ENCODE measurements at places on chromosomes 5 and 9.

- DNase-seq = no peak
Measured at GRCh38 chr5:150356575-150357294, 762 bp upstream of the TCOF1 start.

- no peak for DNase-seq
Measured at GRCh38 chr9:131049829-131050715, 41.1 kb downstream of the LAMC3 start.

- no peak for DNase-seq
Measured at GRCh38 chr9:69199769-69200470, 25.8 kb downstream of the TJP2 start.

- no peak for DNase-seq
Measured at GRCh38 chr9:75369989-75370388, 281.7 kb downstream of the OSTF1 start.

DNA sequence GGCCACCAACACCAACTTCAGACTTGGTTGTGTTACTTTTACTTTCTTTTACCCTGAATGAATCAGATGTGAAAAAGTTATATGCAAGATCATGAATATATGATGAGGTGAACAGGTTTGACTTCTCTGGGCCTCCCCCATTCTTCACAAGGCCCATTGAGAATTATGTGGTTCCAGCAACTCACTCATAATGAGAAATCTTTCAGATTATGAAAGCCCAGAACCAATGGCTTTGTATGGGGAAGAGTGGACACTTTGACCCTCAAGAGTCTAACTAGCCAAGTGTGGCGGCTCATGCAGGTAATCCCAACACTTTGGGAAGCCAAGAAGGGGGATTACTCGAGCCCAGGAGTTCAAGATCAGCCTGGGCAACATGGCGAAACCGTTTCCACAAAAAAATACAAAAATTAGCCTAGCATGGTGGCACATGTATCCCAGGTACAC, 16.1 kb upstream of the LNPEP start:
- no peak for DNase-seq

GRCh38 chr5:34529581-34530331, 126.4 kb upstream of the RAI14 start:
- DNase-seq = no peak

DNA sequence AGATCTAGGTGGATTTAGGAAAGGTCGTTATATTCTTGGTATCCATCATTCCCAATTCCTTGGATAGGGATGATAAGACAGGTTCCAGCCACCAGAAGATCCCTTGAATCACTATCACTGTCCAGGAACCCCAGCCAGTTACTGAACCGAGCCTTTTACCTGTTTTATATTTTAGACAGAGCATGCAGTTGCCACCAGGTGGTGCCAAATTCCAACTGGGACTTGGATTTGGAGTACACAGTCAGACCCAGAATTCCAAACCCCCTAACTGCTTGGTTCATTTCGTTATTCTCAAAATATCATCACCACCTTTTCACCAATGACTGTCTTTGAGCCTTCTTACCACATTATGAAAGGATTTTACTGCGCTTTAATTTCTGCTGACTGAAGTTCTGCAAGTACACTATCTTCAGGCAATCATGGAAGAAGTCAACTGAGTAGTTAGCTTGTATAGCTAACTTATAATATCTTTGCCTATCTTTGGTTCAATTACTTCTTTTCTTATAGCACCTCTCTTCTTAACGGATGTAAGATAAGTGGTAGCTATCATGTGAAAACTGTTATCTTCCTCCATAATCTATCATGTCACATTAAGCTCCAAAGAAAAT, 191.8 kb downstream of the PRR16 start:
- DNase-seq = peak; percentile 49

DNA sequence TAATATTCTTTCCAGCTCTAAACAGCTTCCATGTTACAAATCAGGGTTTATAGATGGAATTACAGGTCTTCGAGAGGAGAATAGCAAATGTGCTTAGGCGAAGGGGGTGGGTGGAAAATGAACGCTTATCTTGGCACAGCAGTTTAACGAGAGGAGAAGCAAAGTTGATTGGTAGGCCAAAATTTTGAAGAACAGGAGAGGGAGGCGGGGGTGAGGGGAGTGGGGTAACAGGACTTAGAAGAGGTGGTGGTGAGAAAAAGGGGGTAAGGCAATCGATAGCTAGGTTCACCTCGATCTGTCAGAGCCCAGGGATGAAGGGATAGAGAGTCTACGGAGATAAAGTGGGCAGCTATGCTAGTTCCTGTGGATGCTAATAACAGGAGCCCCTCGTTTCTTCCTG, 764 bp downstream of the ANKRA2 start:
- no peak for DNase-seq

- no peak for DNase-seq
Measured at GRCh38 chr9:76322810-76323209, 71.4 kb downstream of the RFK start.

- DNase-seq = peak; percentile 51
Measured at GRCh38 chr5:149265597-149265996, 6.1 kb upstream of the AFAP1L1 start.

- no peak for DNase-seq
Measured at GRCh38 chr5:107203243-107203642, 467.5 kb downstream of the EFNA5 start.

DNA sequence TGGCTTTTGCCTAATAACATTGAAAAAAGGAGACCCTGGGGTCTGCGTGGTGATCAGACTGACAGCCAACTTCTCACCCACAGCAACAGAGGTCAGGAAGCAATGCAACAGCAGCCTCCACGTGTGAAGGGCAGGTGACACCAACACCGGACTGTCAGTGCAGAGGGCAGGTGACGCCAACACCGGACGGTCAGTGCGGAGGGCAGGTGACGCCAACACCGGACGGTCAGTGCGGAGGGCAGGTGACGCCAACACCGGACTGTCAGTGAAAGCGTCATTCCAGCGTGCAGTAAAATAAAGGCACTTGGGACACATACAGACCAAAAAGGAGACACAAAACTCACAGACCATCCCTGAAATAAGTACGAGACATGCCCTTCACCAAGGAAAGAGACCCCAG, 37.2 kb upstream of the CEP72 start:
- DNase-seq = no peak

- no peak for DNase-seq
Measured at GRCh38 chr5:117623042-117623805, 1048.6 kb upstream of the SEMA6A start.

GRCh38 chr9:95952471-95952870, 77.0 kb downstream of the ERCC6L2 start:
- no peak for DNase-seq

GRCh38 chr9:61671276-61671973, 481.6 kb downstream of the SPATA31A7 start:
- peak; percentile 1 for DNase-seq

- no peak for DNase-seq
Measured at GRCh38 chr5:136103118-136103517, 29.5 kb upstream of the SMAD5 start.

DNA sequence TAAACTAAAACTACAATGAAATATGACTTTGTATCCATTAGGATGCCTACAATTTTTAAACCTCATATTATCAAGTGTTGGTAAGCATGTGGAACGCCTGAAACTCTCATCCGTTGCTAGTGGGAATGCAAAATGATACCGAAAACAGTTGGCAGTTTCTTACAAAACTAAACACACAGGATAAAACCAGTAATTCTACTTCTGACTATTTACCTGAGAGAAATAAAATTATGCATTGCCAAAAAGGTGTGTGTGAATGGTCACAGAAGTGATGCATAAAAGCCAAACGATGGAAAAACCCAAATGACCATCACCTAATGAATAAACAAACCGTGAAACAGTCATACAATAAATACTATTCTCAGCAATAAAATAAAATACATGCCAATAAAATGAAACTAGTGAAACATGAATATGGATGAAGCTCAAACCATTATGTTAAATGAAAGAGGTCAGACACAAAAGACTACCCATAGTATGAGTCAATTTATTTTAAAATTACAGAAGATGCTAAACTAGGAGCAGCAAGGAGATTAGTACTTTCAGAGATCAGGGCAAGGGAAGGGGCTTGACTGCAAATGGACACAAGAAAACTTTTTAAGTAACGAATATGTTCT, 13.4 kb downstream of the AUH start:
- no peak for DNase-seq

DNA sequence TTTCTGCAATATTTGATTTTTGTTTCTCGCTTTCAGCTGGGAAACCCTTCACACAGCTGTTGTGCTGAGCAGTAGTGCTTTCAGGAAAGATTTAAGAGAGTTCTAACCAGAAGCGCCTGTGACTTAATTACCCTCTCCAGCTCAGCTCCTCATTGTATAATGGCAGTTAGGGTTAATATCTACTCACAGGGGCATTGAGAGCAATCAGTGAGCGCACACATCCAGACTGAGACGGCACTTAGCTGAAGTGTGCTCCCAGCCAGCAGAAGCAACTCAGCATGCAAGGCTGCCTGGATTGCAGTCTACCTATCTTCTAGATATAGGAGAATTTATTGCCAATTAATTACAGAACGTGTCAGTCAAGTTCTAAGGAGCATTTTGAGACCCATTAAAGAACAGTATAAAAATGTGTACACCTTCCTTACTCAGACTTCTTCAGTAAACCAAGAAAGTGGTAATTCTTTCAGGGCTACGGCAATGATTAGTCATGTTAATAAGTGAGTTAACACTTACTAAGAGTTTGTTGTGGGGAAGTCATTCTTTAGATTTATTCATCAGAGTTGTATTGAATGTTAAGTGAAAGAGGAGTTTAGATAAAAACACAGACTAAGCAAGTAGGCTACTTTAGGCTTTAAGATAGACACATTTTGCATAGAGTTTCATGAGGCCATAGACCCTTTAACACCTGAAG, 111.7 kb upstream of the PCAT7 start:
- DNase-seq = no peak

DNA sequence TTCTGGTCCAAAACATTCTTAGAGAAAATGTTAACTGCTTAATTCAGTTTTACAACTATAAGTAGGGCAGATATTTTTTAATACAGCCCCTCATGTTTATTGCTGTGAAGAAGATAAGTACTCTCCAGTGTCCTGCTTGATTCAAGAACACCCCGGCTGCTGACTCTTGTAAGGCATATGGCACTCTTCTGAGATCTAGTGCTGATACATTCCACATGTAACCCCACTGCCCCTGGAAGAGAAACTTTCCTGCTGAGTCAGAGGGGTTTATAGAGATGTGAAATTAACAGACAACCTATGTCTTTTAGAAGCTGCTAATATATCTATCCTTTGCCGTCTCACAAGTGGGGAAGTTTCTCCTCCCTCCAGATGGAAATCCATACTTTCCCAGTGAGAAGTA, 1.0 kb upstream of the MINAR2 start:
- no peak for DNase-seq

DNA sequence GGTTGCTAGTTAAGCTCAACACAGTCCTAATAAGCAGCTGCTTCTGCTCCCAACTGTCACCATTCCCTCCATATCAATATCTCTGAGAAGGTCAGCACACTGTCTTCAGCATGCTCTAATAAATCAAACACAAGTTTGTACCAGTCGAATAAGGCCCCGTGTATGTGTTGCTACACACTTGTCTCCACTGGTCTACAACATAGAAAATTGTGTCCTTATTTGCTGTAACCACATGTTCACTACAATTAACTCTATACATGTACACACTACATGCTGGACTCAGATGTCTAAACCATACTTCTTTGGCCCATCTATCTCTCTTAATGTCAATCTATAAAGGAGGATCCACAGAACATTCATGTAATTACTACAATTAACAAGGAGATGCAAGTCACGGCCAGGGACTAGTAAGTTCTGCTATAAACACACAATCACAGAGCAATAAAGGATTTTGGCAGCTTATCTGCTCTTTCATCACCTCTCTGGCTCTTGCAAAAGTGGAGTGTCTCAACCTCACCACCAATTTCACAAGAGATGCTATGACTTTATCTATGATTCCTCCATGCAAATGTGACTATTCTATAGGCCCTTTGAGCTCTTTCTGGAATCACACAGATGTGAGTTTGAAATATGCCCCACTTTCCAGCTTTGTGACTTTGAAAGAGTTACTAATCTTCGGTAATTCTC, 143.9 kb downstream of the SEMA5A start:
- no peak for DNase-seq

DNA sequence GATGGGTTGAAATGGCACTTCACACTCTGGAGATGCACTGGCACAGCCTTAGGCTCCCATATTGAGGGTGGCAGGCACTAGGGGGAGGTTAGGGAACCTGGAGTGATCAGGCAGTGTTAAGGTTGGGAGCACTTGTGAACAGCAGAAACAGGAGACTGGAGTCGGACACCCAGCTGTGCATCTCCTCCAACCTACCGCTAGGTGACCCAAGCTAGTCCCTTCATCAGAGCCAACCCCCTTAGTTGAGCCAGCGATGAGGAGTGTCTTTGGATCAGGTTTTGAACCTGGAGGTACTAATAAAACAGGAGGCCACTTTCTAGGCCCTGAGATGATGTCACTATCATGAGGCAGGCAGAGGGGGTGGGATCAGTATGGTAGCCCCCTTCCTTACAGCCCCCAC, 1.7 kb downstream of the ACTL7B start:
- no peak for DNase-seq

DNA sequence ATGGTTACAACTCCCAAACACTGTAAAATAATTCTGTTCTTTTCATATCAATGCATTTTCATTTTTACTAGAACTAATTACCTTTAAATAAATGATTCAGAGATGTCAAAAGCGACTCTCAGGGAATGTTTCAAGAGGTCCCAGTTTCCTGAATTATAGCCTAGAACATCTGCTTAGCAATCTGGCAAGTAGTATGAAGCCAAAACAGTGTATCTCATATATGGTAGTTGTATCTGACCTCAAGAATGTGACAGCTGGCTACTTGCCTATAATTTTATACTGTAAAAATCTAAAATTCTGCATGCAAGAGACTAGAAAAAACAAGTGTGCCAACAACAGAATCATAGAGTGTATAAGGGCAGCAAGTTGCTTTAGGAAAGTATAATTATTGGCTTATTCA, 187.7 kb upstream of the POU5F2 start:
- DNase-seq = no peak

GRCh38 chr5:34735491-34736426, 79.6 kb downstream of the RAI14 start:
- no peak for DNase-seq

- no peak for DNase-seq
Measured at GRCh38 chr9:101226803-101227202, 158.0 kb downstream of the BAAT start.

DNA sequence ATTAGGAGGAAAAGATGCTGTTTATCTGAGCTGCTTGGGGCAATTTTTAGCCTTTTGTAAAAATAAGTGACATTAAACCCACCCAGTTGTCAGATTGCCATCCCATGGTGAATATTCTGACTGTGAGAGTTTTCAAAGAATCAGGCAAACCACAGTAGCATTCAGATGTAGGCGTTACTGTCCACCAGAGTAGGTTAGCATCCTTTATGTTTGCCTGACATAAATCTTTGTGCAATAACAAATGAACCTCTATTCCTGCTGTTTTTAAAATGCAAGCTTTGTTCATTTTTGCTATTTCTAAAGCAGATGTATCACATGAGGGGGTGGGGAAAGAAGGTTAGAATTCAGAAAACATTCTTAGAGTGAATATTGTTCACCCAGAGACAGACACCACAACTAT, 427.8 kb downstream of the CDH9 start:
- DNase-seq = no peak
